H1 (cell line): ENCODE measurements at places on chromosomes 1 and 21.

GRCh38 chr1:166975361-166976129, at the start of gene ILDR2:
ILDR2 (minus strand) TSS chr1:166975540; CDS start chr1:166975268, 272 bp downstream.
- DNase-seq = peak; percentile 75

DNA sequence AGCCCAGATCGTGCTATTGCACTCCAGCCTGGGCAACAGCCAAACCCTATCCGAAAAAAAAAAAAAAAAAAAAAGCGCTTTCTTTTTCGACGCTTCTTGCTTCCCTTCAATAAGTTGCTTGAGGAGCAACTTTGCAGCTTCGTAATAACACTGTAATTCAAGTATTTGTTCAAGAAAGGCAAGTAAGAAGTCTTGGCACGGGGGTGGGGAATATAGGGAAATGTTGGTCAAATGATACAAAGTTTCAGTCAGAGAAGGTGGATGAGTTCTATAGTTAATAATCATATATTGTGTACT, 871 bp upstream of the PSMA5 start:
- DNase-seq = no peak

DNA sequence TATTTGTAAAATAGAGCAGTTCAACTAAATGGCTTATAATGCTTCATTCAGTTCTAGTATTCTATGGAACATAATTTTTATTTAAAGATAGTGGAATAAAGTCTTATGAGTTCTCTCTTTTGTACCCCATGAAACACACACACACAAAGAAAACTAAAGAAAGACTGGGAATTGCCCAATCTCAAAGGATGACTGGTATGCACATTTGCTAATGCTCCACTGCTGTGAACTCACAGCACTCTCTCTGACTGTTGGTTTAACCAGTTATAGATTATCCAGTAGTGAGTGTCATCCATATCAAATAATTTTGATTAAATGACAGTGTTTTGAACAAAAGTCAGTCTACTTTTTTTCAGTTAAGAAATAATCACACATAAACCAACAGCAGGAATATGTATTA, 1082.4 kb upstream of the B3GALT2 start:
- DNase-seq = no peak

DNA sequence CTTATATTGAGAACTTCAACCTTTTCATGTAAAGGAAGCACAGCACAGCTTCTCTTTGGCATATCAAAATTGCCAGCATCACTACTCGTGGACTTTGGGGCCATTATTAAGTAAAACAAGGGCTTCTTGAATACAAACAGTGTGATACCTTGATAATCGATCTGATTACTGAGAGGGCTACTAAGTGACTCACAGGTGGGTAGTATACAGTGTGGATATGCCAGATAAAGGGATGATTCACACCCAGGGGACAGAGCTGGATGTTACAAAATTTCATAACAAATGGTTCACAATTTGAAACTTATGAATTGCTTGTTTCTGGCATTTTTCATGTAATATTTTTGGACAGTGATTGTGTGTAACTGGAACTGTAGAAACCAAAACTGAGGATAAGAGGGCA, 15.4 kb downstream of the HDAC1 start:
- DNase-seq = no peak

DNA sequence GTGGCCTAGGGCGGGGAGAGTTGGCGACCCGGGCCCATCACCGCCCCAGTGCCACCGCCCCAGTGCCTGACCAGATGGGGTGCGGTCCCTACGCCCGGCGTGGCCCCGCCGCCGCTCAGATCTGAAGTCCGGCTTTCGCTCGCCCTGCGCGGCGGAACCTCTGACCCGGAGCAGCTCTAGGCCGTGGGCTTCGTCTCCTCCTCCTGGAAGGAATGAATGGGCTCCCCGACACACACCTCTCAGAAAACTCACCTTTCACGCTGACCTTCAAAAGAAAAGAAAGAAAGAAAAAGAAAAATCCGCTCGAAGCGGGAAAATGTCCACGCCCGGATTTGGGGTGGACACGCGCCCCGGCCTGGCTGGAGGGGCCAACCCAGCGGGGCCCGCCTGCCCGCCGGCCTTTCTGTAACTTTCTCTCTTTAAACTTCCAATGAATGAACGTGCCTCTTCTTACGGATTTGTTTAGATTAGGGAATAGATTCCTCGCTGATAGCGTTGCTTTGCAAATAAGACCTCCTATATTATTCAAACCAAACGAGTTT, 5.4 kb upstream of the SIM2 start:
- no peak for DNase-seq

DNA sequence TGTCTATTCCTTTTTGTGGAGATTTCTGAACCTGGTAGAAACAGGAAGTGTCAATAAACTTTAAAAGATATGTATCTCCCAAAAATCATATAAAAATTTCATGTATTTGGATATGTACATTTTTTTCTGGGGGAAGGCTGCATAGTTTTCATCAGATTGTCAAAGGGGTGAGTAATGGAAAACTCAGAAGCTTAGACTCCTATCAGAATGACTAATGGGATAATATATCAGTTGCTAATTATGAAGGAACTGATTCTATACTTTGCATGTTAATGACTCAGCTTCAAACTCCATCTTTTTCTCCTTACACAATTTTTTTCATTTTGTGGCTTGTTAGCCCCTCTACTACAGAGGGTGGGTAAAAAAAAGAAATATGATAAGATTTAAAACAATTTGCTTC, 55.9 kb downstream of the GON4L start:
- DNase-seq = no peak

DNA sequence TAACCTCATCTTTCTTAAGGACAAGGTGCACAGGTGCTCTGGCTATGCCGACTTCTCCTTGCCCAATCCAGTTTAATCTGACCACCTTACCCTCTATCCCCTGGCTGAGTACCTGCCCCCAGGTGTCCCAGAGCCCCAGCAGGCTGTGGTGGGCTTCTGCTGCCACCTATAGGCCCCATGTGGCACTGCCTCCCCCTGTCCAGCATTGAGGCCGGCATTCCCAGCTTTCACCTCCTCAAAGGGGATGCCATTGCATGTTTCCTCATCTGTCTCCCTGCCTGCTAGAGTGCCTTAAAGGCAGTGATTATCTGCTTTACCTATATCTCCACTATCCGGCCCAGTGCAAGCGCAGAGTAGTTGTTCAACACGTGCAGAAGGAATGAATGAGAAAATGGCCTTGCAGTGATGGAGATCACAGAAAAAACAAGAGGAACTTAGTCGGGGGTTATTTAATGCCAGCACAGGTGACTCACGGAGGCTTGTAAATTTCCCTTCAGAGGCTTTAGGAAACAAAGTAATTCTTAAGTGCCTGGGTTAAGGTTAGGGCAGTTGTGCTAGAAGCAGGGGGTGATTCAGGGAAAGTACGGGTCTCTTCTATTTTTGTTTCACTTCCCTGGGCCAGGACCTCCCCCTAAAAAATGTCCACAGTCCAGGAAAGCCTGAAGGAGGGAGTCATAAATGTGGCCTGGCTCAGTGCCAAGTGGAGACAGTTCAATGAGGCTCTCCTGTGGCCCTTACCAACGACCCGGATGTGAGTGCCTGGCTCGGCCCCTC, 131.8 kb upstream of the NGF start:
- peak; percentile 50 for DNase-seq

GRCh38 chr1:33886496-33886895, 22.6 kb downstream of the HMGB4 start:
- peak; percentile 51 for DNase-seq

GRCh38 chr21:44492567-44493385, 37.5 kb downstream of the LRRC3 start:
- no peak for DNase-seq

- no peak for DNase-seq
These were observed 55.3 kb downstream of the CDC7 start for GRCh38 chr1:91555821-91556531.

- DNase-seq = no peak
These were observed 6.6 kb upstream of the STUM start for GRCh38 chr1:226541631-226542622.

- DNase-seq = no peak
These were observed 81.1 kb downstream of the SIK1 start for GRCh38 chr21:43345746-43346409.

DNA sequence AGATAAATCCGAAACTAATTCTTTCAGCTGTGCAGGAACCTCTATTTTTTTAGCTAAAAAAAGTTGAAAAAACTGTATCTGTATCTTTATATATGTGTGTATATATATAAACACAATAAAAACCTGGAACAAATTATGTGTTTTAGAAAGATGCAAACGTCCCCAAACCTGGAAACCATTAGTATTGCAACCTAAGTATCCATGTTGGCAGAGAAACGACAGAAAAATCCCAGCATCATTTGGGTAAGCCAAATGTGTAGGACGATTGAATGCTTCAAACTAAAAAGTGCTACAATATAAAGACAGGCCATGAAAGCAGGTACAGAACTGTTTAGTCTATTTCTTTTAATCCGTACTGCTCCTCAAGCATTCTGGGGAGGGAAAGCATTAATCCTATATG, 87.9 kb downstream of the AHCTF1 start:
- no peak for DNase-seq

GRCh38 chr1:152096931-152097330, 8.1 kb upstream of the TCHHL1 start:
- DNase-seq = no peak

GRCh38 chr1:175887981-175888428, 144.6 kb upstream of the TNR start:
- peak; percentile 89 for DNase-seq

DNA sequence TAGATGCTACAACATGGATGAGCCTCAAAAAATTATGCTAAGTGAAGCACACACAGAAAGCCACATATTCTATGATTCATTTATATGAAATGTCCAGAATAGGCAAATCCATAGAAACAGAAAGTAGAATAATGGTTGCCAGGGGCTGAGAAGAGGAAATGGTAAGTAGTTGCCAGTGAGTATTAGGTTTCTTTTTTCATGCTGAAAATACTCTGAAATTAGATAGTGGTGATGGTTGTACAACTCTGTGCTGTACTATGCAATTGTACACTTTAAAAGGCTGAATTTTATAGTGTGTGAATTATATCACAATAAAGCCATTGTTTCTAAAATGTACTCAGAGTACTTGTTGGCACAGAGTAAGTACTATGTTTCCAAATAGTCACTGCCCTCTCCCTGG, 15.5 kb upstream of the GFI1 start:
- no peak for DNase-seq

- no peak for DNase-seq
These were observed 51.1 kb downstream of the USP1 start for GRCh38 chr1:62487956-62488355.

DNA sequence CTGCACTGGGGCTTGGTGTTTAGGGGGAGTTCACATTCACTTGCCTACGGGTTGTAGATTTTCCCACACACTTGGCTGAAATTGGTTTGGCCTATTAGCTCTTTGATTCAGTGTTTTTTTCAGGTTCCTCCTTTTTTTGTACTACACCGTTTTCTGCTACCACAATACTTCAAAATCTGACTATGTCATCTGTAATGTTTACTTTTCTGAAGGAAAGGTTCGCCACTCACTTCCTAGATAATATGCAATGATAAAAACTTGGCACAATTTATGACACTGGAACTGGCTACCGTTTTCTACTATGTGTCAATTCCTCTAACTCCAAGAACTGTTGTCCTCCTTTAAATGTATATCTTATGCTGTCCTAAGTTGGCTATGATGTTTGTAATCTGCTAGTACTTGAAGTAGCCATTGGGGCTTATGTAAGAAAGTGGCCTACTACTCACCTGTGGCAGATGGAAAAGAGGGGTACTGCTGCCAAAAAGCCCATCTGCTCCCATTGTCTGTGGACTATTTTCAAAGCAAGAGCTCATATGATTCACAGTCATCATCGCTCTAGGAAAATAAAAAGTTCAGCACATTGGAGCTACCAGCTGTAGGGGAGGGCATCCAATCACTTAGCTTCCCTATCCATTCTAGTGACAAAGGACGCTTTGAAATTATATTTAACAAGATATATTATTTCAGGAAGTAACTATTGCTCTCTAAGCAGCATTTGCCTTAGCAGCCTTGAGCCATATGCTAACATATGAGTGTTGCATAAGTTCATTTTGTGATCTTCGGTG, 42.4 kb upstream of the BACH1 start:
- DNase-seq = no peak

GRCh38 chr1:205453466-205453865, 2.4 kb downstream of the BLACAT1 start:
- DNase-seq = no peak

GRCh38 chr1:116472431-116472961, 98.3 kb downstream of the CD58 start:
- no peak for DNase-seq

GRCh38 chr1:112504001-112504660, 4.6 kb upstream of the WNT2B start:
- DNase-seq = no peak

- DNase-seq = no peak
These were observed 97.6 kb upstream of the MAGI3 start for GRCh38 chr1:113292603-113293255.

GRCh38 chr1:17673329-17674072, 81.6 kb upstream of the ACTL8 start:
- DNase-seq = no peak

DNA sequence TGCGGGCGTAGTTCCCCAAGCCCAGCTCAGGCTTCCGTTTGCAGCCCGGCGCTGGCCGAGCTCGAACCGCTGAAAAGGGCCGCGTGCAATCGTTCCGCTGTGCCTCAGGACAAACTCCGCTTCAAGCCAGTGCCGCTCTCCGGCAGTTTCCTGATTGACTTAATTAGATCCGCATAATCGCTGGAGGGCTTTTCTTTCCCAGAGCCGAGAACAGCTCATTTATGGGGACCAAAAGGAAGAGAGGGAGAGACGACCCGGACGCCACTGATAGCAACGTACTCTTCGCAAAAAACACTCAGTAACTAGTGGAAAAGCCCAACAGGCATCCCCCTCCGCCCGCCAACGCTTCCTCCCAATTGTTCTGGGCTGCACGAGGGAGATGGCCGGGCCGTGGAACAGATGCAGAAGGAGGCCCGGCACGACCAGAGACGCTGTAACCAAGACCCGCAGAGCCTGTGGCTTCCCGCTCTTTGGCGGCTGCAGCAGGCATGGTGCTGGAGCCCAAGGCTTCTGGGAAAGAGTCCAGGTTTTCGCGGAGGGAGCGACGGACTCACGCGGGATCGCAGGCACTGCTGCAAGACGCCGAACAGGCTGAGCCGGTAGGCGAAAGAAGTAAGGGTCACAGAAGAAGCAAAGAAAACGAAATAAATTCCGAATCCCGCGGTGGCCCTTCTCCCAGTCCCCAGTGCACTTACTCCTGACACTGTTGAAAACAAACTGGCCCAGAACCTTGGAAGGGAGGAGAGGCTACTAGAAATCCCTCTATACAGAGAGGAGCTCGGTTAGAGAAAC, 3.6 kb upstream of the FOXD2 start:
- DNase-seq = no peak

- DNase-seq = no peak
These were observed 382.3 kb downstream of the SIPA1L2 start for GRCh38 chr1:232247669-232248068.

DNA sequence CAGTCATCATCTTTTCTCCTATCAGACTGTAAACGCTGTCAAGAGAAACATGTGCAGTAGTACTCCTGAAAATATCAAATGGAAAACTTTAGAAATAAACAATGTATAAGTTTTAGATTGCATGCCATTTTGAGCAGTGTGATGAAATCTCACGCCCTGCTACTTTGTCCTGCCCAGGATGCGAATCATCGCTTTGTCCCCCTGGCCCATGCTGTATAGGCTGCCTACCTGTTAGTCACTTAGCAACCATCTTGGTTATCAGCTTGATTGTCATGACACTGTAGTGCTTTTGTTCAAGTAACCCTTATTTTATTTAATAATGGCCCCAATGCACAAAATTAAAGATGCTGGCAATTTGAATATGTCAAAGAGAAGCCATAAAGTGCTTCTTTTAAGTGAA, 363.0 kb downstream of the ZP4 start:
- no peak for DNase-seq

- no peak for DNase-seq
These were observed 22.3 kb downstream of the NAV1 start for GRCh38 chr1:201561195-201561564.
